Kidney capillary endothelial cell (primary cell): ENCODE measurements at places on chromosomes 5 and 9.

DNA sequence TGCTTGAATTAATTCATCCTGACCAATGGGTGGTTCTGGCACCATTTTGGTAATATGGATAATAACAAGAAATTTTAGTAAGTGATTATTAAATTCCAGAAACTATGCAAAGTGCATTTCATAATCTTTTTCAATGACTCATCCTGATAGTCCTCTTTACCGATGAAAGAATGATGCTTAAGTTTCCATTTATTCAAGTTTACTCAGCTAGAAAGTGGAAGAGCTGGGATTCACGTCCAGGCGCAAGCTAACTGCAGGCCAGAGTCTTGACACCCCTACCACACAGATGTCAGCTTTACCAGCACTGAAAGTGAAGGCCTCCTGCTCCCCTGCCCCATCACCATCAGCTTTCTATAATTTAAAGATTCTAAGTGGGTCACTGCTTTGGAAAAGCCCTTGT, 493.5 kb upstream of the WWC1 start:
- DNase-seq: no peak

DNA sequence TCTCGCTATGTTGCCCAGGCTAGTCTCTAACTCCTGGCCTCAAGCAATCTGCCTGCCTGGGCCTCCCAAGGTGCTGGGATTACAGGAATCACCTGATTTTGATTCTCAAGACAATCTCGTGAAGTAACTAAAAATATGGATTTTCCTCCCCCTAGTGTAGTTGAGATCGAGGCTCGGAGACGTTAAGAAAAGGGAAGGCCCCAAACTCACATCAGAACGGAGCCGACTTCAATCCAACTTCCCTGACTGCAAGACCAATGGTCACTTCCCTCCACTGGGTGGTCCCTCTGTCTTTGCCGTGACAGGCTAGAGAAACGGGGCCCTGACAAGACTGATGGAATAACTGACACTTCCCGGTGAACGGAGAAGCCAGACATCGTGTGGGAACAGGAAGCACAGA, 28.3 kb downstream of the BARHL1 start:
- no peak for DNase-seq

GRCh38 chr5:162573758-162574157, 506.2 kb downstream of the GABRG2 start:
- DNase-seq: no peak

DNA sequence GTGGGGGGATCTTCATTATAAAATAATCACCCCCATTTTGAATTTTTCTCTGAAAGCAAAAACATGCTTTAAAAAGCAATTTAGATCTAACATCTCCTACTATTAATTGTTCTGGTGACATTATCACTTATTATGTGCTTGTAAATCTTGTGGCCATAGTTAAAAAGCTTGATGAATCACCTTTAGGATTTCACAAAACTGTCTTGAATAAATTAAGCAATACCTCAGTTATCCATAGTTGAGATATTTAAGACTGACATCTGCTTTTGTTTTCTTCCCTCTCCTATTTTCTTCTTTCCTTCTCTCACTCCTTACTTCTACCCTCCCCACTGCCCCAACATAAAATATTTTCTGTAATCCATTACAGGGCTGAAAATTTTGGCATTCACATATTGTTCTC, 84.8 kb downstream of the SLC1A3 start:
- DNase-seq: no peak

- no peak for DNase-seq
Measured at GRCh38 chr5:143217065-143217803, 186.3 kb downstream of the NR3C1 start.

DNA sequence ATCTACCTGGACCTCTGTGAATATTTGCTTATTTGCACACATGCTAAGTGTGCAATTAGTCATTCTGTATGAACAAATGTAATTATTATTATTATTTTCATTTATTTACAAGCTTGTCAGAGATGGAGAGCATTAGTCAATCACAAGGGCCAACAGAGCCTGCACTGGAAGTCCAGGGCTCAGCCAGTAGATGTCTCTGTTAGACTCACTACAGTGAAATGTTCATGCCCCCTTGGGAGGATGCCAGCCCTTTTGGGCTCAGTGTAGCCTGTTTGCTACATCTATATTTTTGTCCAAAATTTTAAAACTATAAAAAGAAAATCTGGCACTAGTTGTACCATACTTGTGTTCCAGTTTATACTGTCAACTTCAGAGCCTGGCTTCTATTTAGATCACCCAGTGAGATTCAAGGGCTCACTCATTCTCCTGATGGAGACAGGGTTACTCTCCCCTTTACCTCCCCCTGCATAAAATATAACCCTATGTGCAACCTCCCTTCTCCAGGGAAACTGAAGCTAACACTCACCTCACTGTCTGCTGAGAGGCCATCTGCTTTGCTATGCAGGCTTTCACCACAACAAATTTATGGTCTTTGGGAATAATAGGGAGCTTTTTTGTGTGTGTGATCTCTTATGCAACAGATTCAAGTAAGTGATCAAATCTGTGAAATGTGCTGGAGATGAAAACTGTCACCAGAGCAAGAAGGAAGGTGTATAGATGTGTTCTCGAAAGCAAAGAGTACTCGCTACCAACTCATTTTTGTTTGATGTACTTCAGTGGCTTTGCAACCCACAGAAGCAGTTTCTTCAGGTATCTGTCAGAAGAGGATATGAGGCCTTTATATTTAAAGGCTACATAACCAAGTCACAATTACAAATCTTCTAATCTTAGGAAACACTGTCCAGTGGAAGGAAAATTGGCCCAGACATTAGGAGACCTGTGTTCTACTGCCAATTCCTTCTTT, 99.9 kb upstream of the TLE4 start:
- no peak for DNase-seq

DNA sequence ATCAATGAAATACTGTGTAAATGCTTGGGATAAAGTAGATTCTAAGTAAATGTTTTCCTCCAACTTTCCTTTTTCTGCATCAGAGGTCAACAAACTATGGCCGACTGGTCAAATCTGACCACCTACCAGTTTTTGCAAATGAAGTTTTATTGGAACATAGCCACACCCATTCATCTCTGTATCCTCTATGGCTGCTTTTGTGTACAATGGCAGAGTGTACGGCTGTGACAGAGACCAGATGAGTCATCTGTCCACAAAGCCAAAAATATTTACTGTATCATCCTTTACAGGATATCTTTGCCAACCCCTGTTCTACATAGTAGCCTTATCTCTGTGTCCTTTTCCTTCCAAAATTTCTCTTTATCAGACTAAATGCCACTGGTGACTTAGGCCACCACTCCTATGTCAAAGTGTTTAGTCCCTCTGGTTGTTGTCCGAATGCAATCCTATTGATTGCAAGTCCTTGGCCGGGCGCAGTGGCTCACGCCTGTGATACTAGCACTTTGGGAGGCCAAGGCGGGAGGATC, 218.4 kb upstream of the KLF4 start:
- no peak for DNase-seq

GRCh38 chr5:137880313-137880712, 8.9 kb upstream of the PKD2L2 start:
- no peak for DNase-seq

- DNase-seq: no peak
Measured at GRCh38 chr5:4977416-4978110, 162.6 kb upstream of the ADAMTS16 start.

GRCh38 chr9:37338218-37338617, 84.3 kb upstream of the GRHPR start:
- no peak for DNase-seq

- no peak for DNase-seq
Measured at GRCh38 chr5:95027151-95027721, 257.7 kb downstream of the MCTP1 start.

GRCh38 chr9:88657893-88658292, 122.9 kb downstream of the NXNL2 start:
- no peak for DNase-seq
